ENCODE measurements at places on chromosomes 5 and 9.
A peak's percentile ranks its signal among the peaks of the same experiment; 100 is the strongest.

DNA sequence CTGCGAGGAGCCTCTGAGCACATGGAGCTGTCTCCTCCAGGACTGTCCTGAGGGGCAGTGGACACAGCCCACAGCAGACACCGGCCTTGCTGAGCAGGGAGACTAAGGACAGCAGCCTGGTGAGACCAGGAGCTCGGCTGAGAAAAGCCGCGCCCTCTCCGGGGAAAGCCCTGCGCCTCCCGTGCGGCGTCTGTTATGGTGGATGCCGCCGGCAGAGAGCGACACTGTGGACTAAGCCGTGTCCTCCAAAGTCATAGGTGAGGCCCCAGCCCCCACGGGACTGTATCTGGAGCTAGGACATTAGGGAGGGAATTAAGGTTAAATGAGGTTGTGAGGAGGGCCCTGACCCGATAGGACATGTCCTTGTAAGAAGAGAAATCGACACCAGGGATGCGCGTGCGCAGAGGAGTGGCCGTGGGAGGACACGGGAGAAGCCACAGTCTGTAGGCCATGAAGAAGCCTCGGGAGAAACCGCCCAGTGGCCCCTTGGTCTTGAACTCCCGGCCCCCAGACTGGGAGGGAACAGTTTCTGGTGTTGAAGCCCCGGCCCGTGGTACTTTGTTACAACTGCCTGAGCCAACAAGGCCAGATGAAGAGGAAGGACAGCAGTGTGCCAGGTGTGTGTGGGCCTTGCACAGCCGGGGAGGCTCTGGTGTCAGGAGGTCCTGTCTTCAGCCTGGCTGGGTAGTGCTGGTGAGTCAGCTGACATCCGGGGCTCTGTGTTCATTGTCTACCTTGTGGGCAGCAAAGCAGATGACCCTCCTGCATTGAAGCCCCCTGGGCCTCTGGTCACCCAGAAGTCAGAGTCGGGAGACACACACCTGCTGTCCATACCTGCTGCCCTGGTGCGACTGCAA, 22.1 kb downstream of the MRPL36 start:
- no peak for DNase-seq

- no peak for DNase-seq
Observed at GRCh38 chr5:32223972-32224609, 50.0 kb upstream of the GOLPH3 start.

DNA sequence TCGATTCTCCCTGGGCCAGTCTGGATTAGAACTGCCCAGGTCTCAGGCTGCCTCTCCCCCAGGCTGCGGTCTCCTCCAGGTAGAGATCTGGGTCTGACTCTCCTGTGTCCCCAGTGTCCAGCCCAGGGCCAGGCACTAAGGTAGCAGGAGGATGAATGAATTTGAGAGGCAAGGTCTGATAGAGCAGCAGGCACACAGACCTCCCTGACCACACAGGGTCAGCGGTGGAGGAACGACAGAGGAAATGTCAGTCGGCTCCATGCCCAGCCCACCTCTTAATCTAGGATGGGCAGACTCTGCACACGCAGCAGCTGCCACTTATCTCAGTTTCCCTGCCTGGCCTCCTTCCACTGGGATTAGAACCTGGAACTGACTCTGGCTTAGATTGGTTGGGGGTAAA, 272.7 kb upstream of the MVB12B start:
- no peak for DNase-seq

GRCh38 chr9:33103501-33104281, 27.2 kb upstream of the SMU1 start:
- no peak for DNase-seq

- no peak for DNase-seq
Observed at GRCh38 chr5:137092831-137093230, 406.3 kb downstream of the SPOCK1 start.

DNA sequence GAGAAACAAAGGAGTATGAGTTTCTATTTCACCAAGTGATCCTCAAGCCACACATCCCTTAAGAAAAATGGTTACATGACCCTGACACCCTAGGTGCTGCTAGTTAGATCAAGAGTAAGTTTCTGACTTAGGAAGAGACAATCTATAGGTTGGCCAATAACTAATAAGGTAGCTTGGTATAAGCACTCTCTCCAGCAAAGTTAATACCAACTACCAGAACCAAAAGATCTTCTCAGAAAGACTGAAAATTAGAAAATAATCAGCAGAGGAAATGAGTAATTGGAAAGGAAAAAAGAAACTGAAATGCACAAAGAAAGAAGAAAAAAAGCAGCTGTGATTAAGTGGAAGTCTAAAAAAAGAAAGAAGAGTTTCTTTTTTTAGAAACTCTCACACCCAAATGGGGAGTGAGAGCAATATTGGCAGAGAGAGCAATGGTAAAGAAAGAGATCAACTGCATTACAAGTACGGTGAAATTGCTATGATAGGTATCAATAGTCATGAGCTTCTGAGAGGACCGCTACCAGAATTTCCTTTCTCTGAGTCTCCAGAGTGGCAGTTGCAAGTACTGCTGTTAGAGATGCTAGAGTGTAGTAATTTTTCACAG, 195.5 kb downstream of the TMEM167A start:
- DNase-seq = no peak

GRCh38 chr9:76502746-76503145, 43.8 kb downstream of the GCNT1 start:
- no peak for DNase-seq

GRCh38 chr5:54997081-54997480, 11.7 kb upstream of the ESM1 start:
- no peak for DNase-seq

DNA sequence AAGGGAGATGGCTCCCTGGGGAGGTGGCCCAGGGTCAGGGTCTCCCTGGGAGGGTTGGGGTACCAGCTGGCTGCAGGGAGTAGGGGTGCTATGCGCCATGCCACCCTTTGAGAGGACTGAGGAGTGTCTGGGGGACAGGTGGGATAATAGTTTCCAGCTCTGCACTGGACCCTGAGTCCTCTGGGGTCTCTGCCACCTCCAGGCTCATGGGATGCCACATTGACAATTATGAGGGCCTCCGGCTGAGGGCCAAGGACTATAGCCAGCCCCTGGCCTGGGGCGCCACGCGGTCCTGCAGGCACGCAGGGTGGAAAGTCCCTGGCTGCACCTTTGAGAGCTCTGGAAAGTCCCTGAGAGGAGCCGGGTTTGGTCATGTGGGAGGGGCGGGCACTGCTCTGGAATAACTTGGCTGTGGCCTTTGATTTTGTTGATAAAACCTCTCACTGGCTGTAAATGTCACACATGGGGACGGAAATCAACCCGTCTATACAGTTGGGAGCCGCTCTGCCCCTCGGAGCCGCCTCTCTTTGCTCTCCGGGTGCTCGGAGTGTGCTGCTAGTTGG, 16.0 kb downstream of the TRAF2 start:
- DNase-seq = peak; percentile 90

- no peak for DNase-seq
Observed at GRCh38 chr5:113381791-113382190, 53.0 kb downstream of the TSSK1B start.

- DNase-seq = no peak
Observed at GRCh38 chr5:84859056-84859455, 474.4 kb upstream of the EDIL3 start.

GRCh38 chr9:69121155-69122081, 52.7 kb upstream of the TJP2 start:
- DNase-seq = no peak

- no peak for DNase-seq
Observed at GRCh38 chr5:180988592-180988991, at the start of gene BTNL3. Gene BTNL3, plus strand, starts transcription at chr5:180988846. Its CDS starts 183 bp downstream, at chr5:180989029.

DNA sequence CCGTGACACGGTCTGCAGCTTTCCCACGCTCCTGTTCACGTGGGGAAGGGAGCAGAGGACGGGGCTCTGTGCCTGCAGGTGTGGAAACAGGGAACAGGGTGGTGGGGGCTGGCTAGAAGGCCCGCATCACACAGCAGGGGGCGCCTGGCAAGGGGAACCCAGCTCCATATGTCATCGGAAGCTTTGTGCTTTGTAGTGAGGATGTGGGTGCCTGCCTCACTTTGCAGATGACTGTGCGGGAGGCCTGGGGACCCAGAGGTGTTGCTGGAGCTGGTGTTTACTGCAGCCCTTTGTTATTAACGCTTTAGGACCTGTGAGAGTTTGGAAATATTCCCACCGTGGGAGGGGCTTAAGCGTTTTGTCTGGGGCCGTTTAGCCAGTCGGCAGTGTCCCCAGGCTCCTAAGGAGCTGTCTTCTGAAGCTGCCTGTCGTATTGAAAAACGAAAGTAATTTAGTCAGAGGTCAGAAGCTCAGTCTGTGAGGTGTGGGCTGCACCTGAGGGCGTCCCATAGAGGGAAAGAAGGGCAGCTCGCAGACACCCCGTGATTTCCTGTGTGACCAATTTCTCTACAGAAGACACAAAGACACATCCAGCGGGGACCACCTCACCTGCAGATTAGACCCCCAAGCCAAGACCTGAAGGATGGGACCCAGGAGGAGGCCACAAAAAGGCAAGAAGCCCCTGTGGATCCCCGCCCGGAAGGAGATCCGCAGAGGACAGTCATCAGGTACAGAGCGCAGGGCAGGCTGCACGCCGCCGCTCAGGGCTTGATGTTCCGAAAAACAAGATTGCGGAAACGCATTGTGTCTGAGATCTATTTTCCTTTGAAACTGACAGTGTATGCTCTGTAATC, 9.1 kb downstream of the MAN1B1 start:
- DNase-seq = peak; percentile 91

DNA sequence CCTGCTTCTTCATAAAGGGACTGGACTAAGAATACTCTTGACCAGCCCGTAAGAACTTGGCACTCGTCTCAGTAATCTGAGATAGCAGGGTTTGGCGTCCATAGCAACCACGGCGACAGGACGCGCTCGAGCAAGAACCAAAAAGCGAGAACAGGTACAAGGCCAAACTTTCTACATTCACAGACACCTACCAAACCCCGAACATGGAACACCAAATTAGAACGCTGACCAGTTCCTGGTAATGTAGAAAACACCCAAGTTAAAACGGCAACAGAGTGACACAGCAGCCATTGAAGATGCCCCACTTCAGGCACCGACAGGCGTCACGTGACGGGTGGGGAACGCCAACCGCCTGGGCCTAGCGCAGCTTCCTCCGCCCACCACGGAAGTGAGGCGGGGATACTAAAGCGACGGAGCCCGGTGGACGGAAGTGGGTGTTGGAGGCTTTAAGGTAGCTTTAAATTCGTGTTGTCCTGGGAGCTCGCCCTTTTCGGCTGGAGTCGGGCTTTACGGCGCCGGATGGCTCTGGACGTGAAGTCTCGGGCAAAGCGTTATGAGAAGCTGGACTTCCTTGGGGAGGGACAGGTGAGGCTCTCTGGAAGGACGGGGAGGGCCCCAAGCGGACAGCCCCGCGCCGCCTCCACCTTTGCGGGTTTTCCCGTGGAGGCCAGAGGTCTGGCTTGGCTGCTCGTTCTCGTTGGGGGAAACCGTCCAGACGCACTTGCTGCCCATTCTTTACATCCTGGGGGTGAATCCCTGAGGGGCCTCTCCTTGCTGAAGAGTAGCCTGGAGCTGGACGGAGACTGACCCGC, at the start of gene CDK7:
Gene CDK7 (plus strand): TSS at position 430 of the 812 bp plus-strand sequence. CDS start 90 bp downstream, at position 520.
- peak; percentile 89 for DNase-seq

All from central memory CD4-positive, alpha-beta T cell (primary cell).